ENCODE measurements at places on chromosomes 4 and X.

- no peak for DNase-seq
Measured at GRCh38 chr4:145390571-145390970, 91.1 kb upstream of the SMAD1 start.

- DNase-seq, result no peak
Measured at GRCh38 chrX:117429501-117429900, 687.1 kb downstream of the KLHL13 start.

DNA sequence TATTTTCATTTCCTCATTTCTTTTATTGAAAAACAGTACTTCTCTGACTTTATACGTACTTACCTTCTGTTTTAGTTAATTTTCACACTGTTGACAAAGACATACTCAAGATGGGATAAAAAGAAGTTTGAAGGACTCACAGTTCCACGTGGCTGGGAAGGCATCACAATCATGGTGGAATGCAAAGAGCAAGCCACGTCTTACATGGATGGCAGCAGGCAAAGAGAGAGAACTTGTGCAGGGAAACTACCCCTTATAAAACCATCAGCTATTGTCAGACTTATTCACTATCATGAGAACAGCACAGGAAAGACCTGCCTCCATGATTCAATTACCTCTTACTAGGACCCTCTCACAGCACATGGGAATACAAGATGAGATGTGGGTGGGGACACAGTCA, 20.7 kb upstream of the UGT2B15 start:
- no peak for DNase-seq

DNA sequence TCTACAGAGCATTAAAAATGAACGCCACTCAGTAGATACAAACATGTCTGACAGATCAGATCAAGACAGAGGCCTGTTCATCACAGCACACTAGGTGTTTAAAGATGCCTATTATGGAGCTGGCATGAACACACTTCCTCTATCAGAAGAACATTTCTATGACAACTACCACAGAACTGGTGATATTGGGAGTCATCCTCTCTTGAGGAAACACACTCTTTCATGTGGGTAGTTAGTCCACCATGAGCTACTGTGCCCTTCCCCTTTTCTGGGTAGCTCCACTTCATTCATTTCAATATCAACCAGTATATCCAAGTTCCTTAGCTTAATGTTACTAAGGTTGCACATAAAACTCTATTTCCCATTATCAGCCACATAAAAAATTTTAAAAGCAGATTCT, 46.7 kb downstream of the MAOB start:
- no peak for DNase-seq

GRCh38 chrX:149512225-149512885, 7.2 kb upstream of the IDS start:
- peak; percentile 32 for DNase-seq

DNA sequence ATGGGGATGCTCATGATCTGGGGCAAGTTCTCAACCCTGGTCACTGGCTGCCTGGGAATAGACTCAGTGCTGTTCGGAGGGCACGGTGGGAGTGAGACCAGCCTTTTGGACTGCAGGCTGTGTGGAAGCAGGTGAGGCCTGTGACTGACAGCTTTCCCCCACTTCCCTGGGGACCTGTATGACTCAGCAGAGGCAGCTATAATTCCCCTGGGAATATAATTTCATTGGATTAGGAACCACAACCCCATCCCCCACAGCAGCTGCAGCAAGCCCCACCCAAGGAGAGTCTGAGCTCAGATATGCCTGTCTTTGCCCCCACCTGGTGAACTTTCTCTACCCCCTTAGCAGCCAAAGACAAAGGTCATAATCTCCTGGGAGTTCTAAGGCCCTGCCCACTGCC, 408.6 kb downstream of the PPP3CA start:
- no peak for DNase-seq

GRCh38 chr4:146957237-146957636, 11.6 kb upstream of the TTC29 start:
- no peak for DNase-seq

DNA sequence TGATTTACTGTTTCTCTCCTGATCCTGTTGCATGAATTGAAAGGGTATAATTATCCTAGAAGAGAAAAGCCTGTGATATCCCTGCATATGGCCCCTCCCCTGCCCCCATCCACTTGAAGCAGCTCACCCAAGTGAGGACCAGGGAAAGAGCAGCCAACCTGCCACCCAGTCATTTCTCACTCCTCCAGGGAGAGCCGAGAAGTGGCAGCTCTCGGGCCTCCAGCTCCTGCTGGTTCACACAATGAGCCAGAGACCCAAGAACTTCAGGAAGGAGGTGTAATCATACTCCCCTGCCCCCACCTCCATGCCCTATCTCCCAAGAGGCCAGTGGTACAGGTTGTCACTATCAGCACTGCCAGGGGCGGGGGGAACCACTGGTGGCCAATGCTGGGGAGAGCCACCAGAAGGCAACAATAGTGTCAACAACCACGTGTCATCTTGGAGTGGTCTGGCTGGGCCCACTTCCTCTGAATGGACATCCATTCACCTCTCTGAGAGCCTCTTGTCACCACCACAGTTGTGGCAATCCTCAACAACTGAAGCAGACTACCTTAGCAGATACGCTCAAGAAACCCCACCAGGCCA, 42.9 kb downstream of the APOO start:
- no peak for DNase-seq

GRCh38 chrX:19661961-19662360, 146.7 kb upstream of the MAP3K15 start:
- DNase-seq, result no peak

DNA sequence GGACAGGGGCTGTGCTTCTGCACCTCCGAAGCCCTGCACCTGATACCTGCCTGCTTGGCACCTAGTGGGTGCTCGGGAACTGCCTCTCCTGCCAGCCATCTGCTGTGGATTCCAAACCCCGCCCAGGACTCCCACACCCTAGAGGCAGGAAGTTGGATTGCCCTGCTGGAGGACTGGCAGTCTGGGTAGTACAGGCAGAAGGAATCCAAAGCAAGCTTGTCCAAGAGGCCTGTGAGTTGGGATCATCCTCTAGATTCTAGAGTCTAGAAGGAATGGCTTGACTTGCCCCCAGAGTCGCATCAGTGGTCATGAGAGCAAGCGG, 64.6 kb upstream of the MTM1 start:
- no peak for DNase-seq

DNA sequence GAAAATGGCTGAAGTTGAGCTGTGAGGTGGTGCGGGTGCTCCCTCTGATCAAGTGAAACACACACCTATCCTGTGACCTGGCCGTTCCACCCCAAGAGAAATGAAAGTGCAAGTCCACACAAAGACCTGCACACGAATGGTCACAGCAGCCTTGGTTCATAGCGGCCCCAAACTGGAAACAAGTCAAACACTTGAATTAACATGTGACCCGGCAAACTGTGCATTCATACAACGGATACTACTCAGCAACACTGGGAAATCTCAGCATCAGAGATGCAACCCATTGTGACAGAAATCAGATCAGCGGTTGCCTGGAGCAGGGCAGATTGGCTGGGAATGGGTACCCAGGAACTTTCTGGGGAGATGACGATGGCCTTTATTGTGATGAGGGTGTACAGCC, 7.6 kb downstream of the G6PD start:
- DNase-seq, result no peak

GRCh38 chr4:138405934-138406567, 163.9 kb upstream of the SLC7A11 start:
- DNase-seq, result no peak

GRCh38 chr4:71404049-71404448, 65.2 kb downstream of the SLC4A4 start:
- no peak for DNase-seq

DNA sequence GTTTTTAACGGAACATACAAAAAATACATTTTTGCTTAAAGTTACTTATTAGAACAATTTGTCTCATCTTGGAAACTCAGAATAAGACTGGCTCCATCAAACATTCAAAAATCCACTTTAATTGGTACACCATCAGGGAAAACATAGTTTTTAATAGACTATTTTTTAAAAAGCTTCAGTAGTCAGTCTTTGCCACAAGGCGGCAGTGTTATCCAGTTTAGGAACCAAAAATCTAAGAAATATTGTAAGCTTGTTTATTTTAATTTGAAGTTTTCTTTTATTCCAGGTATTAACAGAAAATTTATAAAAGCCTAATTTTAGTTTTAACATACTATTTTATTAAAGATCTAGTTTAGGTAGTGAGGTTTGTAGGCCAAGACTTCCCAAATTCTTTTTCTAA, 107.7 kb downstream of the APOOL start:
- DNase-seq, result no peak

- DNase-seq, result peak; percentile 1
Measured at GRCh38 chr4:168153596-168154440, 61.5 kb downstream of the ANXA10 start.

DNA sequence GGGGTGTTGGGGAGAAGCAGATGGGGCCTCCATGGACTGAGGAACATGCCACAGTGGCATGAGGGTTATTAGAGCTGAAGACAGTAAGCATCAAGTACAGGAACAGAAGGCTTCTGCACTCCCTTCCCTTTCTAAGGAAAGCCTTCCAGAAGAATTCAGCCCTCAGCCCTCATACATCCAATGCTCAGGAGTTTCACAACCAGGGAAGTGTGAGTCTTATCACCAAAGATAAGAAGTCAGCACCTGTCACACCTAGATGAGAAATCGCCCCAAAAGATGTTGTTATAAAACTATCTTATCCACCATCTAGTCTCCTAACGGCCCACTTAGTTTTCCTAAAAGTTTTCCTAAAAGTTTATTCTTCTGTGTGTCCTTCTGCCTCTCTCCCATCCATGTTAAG, 78.0 kb upstream of the STS start:
- DNase-seq, result no peak

DNA sequence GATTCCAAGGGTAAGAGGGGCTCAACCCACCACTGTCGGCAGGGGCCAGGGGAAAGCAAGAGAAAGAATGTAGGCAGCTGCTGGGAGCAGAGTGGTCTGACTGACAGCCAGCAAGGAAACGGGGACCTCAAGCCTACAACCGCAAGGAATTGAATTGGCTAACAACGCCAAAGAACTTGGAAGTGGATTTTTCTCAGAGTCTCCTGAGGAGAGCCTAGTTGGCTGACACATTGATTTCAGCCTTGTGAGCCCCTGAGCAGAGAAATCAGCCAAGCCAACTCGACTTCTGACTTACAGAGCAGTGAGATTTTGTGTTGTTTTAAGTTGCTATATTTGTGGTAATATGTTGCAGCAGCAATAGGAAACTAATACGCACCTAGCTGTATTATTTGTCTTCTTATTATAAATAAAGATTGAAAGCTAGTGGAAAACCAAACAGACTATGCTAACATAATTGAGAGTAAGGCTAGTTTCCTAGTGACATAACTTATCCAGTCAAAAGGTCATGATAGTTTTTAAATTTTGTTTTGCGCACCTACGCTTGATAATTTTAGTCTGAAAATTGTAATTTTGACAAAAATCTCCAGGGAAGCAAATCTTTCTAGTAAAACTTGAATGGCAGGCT, 145.8 kb upstream of the HCCS start:
- DNase-seq, result no peak

DNA sequence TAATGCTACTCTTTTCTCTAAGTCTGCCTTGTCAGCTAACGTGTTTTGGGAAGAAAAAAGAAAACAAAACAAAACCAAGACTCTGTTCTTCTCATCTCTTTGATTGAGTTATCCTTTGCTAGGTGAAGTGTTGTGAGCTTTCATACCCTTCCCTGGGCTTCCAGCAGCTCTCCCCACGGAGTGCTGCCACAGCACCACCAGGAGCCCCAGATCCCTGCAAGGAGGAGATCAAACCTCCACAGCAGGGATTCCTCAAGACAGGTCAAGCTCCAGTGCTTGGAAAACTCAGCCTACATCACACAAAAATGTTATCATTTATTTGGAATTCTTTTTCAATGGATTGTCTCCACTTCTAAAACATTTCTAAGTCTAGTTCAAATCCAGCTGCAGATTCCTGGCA, 1981.9 kb upstream of the TENM3 start:
- no peak for DNase-seq

DNA sequence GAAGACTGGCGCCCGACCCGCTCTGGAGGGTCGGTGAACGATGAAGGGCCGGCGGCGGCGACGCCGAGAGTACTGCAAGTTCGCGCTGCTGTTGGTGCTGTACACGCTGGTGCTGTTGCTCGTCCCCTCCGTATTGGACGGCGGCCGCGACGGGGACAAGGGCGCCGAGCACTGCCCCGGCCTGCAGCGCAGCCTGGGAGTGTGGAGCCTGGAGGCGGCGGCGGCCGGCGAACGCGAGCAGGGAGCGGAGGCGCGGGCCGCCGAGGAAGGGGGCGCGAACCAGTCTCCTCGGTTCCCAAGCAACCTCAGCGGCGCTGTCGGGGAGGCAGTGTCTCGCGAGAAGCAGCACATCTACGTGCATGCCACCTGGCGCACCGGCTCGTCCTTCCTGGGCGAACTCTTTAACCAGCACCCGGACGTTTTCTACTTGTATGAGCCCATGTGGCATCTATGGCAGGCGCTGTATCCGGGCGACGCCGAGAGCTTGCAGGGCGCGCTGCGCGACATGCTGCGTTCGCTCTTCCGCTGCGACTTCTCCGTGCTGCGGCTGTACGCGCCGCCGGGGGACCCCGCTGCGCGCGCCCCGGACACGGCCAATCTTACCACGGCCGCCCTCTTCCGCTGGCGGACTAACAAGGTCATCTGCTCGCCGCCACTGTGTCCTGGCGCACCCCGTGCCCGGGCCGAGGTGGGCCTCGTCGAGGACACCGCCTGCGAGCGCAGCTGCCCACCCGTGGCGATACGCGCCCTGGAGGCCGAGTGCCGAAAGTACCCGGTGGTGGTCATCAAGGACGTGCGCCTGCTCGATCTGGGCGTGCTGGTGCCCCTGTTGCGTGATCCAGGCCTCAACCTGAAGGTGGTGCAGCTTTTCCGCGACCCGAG, 568 bp downstream of the CHST7 start:
- no peak for DNase-seq

DNA sequence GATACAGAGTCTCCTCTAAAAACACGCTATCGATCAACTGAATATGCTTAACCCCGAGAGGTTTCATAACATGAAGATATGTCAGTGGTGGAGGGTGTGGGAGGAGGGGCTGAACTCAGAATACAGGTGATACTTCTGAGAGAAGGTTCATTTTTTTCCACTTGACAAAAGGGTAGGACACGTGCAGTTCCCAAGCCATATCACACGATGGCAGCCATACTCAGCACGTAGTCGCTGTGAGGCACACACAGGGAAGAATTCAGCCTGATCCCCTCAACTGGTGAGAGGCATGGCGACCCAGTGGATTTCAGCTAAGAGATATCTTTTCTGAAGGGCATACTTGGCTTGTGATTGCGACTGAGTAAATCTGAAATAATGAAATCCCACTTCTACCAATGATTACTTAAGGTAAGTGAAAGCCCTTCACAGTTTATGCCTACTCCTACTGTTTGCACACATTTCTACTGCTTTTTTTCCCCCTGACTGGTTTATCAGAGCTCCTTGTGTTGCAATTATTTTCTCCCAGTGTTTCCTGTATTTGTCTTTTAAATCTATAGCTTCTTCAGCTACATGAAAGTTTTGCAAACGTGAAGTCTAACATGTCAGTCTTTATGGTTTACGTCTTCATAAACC, 133.1 kb downstream of the CORIN start:
- DNase-seq, result no peak

DNA sequence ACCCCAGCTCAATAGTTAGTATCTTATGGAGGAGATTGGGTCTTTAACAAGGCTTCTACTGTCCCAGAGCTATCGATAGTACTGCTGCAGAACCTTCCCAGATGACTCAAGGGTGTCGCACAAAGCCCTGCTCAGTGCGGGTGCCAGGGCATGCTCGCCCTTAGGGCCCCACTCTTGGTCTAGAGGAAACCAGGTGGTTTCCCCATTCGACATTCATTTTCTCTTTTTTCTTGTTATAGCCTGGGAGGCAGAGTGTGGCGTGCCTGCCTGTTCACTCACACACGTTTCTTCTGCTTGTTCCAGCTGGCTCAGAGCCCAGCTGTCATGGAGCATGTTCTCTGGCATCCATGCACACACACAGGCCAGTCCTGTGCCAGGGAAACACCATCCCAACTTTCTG, 144.5 kb downstream of the SMIM20 start:
- no peak for DNase-seq
